ENCODE measurements at places on chromosomes 6 and 20.

DNA sequence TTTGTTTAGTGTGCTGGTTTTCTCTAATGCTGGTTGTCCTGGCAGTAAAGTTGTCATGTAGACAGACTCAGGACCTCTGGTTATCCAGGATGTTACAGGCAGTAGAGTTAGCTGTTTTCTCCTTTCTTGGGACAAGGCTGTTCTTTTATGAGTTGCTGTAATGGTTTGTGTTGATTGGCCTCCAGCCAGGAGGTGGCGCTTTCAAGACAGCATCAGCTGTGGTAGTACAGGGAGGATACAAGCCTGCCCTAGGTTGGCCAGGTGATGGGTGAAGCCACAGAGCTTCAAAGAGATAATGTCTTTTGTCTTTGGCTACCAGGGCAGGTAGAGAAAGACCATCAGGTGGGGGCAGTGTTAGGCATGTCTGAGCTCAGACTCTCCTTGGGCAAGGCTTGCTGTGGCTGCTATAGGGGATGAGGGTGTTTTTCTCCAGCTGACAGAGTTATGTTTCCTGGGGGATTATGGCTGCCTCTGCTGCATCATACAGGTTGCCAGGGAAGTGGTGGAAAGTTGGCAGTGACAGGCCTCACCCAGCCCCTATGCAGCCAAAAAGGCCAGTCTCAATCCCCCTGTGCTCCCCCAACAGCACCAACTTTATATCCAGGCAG, 127.2 kb upstream of the TAB2 start:
- DNase-seq, result peak; percentile 87

DNA sequence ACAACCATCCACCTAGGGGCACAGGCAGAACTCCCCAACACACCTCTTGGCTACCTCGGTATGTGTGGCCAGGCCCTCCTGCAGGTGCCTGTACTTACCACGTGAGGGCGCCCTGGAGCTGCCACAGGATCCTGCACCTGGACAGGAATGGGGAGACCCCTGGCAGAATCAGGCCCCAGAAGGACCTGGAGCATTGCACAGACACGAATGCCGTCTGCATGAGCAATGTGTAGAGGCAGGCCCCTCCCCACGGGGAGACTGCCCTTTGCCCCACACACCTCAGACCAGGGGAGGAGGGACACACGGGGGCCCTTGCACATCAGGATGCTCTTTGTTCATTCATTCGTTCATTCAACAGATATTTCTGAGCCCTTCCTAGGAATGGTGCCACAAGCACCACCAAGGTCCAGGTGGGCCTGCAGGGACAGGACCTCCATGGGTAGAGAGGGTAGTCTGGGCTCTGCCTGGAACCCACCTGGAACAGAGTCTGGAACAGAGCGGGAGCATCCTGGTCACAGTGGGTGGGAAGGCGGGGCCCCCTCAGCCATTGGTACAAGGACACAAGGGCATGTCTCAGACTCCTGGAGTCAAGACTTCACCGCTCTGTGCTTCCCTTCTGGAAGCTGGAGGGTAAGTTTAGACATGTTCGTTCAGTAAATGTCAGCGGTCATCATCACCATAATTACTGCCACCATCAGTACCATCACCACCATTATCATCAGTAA, 32.3 kb downstream of the YTHDF1 start:
- peak; percentile 76 for DNase-seq

GRCh38 chr6:168029459-168030217, 32.2 kb downstream of the KIF25 start:
- DNase-seq, result no peak

DNA sequence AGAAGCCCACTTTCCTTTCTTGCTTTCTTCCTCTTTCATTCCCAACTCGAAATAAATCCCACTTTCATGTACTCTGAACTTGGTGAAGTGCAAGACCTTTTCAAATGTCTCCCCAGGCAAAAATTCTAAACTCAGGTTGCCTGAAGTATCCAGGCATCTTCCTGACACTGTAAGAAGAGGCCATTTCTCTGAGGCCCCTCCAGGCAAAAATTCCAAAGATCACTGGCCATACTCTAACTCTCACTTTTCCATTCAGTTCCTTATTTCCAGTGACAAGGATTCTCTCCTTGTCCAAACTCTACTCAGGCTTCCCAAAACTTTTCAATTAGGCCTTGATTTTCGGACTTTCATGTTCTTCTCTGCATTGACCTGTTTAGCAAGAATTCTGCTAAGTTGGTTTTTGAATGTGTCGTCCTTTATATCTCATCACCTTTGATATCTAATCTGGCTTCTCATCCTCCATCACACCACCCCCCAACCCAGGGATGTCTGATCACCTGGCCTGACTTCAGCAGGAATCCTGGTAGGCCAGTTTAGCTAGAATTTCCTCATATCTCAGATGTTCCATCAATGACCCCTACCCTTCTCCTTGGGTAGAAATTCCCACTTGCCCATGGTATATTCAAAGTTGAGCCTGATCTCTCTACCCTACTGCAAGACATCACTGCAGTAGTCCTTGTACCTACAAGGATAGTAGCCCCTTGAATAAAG, 124.9 kb downstream of the RCAN2 start:
- DNase-seq, result no peak

- no peak for DNase-seq
These were observed 559.6 kb upstream of the NRSN1 start for GRCh38 chr6:23566418-23566817.

DNA sequence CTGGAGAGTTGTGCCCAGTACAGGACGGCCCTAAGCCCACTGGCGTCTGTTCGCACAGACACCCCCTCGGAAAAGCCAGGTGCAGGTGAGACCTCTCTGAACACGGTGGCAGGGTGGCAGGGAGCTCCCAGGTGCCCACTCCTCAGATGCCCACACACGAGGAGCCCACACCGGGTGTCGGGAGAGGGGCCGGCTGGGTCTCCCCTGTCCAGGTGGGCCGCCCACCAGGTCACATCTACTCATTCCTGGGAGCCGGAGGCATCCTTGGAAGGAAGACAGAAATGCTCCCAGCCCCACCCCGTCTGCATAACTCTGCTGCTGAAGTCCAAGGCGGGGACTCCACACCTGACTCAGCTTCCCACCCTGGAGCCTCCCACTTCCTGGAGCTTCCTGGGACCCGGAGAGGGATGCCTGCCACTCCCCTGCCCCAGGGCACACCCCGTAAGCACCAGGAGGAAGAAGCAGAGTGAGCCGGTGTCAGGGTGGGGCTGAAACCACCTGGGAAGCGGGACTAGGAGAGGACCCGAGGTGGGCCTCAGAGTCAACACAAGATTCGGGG, 2.5 kb downstream of the SRMS start:
- no peak for DNase-seq

- DNase-seq, result no peak
These were observed 178.2 kb upstream of the HEY2 start for GRCh38 chr6:125571207-125571755.

DNA sequence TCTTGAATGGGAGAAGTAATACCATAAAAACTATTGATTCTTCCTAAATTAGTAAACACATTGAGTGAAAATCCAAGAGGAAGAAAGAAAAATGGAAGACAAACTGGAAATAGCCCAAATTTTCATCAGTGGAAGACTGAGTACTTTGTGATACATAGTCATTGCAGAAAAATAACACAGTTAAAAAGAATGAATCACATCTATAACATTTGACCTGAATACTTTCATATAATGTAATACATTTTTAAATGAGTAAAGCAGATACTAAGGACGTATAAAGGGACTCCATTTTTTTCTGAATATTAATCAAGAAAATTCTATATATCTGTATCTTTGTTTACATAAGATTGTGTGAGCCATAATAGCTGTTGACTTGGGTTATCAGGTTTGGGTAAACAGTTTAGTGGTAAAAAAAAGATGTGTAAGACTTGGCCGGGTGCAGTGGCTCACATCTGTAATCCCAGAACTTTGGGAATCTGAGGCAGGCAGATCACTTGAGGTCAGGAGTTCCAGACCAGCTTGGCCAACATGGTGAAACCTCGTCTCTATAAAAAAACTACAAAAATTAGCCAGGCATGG, 4.3 kb upstream of the SLC17A2 start:
- DNase-seq, result no peak

- DNase-seq, result peak; percentile 93
These were observed 76.8 kb upstream of the DUSP22 start for GRCh38 chr6:215335-216034.

- DNase-seq, result no peak
These were observed 139.7 kb downstream of the PLCB1 start for GRCh38 chr20:8271727-8272126.

DNA sequence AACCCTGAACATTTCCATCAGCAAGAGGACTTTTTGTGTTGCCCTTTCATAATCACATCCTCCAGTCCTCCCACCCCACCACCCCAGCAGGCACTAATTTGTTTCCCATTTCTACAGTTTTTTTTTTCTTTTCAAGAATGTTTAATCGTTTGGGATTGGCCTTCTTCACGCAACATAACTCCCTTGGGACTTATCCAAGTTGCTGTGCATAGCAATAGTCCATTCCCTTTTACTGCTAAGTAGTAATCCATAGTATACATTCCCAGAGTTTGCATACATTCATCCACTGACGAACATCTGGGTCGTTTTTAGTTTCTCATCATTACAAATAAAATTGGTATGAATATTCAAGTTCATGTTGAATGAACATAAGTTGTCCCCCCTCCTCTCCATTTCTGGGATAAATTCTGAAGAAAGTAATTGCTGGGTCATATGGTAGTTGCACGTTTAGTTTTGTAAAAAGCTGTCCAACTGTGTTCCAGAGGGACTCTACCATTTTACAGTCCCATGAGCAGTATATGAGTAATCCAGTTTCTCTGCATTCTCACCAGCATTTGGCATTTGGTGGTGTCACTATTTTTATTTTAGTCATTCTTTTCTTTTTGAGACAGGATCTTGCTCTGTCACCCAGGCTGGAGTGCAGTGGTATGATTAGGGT, 90.8 kb downstream of the DOK5 start:
- no peak for DNase-seq

DNA sequence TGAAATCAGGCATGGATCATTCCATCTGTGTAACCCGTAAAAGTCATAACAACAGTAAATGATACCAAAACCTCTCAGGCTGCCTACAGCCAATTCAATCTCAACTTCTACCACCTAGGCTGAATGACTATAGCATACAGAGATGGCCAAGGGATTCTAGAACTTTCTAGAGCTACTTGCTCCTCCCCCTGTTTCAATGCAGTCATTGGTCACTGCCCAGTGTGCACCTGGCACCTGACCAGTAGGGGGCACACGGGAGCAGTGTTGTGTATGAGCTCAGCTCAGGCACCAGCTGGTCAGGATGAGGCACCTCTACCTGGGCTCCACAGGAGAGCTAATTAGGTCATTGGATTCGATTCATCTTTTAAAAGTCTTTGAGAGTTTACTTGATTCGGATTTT, 86.2 kb downstream of the PLEKHG1 start:
- peak; percentile 71 for DNase-seq

- peak; percentile 50 for DNase-seq
These were observed 978 bp downstream of the HLA-A start for GRCh38 chr6:29943053-29943966.

DNA sequence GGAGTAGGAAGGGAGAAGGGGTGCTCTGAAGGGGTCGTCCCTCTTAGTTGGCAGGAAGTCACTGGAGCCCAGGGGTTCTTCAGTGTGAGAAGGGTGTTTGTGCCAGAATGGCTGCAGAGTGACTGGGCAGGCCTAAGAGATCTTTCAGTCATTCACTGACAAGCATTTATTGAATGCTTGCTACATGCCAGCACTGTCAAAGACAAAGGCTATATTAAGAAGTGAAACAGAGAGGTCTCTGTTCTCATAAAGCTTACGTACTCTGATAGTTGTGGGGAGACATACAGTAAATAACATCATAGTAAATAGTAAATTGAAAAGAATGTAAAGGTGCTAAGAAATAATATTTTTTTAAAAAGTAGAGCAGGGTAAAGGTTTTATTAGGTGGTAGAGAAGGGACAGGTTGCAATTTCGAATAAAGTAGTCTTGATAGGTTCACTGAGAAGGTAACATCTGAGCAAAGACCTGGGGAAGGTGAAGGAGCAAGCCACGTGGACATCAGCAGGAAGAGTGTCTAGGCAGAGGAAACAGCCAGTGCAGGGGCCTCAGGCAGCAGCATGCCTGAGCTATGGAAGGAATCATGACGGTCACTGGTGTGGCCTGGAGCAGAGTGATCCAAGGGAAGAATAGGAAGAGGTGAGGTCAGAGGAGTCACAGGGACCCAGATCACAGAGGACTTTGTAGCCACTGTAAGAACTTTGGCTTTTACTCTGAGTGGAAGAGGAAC, 36.3 kb upstream of the RNF8 start:
- DNase-seq, result no peak

- no peak for DNase-seq
These were observed 754.4 kb upstream of the MARCKS start for GRCh38 chr6:113102761-113103160.

GRCh38 chr20:62700261-62700930, 8.2 kb upstream of the NTSR1 start:
- no peak for DNase-seq

DNA sequence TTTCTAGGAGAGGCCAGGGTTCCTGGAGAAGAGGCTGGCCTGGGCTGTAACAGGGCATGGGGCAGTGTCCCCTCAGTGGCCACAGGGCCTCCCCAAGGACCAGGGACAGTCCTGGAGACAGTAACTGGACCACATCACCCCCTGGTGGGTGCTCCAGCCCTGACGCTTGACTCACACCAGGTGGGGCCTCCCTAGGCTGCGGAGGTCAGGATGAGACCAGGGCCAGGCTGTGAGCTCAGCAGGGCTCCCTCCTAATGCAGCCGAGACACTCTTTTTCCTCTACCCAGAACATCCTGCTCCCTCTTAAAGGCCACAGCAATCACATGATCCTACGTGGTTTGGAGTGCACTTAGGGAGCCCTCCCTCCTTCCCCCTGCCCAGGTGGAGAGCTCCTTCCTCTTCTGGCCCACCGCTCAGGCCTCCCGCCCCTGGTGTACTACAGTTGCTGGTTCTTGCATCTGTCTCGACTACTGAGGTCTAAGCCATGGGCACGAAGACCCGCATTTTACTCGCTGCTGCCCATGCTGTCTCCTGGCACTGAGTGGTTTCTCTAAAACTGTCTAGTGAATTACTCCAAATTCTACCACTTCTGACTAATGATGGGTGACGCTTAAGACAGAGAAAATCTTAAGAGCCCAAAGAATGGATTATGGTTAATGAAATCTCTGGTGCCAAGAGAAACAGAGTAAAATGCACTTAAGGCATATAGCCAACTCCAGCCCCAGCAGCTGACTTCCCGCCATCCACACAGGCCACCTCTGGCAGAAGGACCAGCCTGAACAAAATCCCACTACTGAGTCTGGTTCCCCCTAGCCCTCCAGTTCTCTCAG, 166.1 kb upstream of the CST7 start:
- DNase-seq, result peak; percentile 15

DNA sequence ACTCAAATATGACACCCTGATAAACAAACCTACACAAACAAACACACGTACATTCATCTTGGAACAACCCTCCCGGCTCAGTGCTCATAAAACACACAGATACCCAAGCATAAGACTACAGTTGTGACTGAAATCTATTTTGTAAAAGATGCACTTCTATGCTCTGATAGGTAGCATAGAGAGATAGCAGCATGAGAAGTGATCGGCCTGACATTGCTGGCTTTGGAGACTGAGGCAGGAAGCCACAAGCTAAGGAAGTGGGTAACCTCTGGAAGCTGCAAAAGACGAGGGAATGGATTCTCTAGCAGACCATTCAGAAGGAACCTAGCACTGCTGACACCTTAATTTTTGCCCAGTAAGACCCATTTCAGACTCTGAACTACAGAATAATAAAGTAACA, 1.6 kb upstream of the RNF39 start:
- no peak for DNase-seq

GRCh38 chr20:4484379-4484997, 237.2 kb upstream of the PRND start:
- DNase-seq, result no peak

GRCh38 chr20:51382986-51383821, 159.3 kb downstream of the NFATC2 start:
- no peak for DNase-seq
